ENCODE measurements at places on chromosomes 13 and 19.

DNA sequence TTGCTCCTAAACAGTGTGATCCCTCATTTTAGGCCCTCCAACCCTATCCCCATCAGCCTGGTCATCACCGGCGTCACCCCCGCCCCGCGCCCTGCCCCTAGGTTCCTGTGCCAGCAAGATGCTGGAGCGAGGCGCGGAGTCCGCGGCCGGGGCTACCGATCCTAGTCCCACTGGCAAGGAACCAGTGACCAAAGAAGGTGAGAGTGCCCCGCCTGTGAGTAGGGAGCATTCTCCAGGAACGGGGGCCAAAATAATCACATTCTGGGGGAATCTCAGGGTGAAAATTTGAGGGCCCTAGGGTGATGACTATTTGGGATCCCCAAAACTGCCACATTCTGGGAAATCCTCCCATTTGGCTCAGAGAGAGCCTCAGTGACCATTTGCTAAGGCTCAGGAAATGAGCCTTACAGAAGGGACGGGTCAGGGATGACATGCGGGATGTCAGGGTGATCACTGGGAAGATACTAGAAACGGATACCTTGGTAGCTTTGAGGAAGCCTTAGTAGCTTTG lies 1.4 kb downstream of the ZNF575 start:
- no peak for DNase-seq

- DNase-seq = no peak
These were observed 30.8 kb upstream of the USE1 start for GRCh38 chr19:17184371-17184841.

- DNase-seq = no peak
These were observed 5.4 kb upstream of the IPO5 start for GRCh38 chr13:97948041-97948440.

DNA sequence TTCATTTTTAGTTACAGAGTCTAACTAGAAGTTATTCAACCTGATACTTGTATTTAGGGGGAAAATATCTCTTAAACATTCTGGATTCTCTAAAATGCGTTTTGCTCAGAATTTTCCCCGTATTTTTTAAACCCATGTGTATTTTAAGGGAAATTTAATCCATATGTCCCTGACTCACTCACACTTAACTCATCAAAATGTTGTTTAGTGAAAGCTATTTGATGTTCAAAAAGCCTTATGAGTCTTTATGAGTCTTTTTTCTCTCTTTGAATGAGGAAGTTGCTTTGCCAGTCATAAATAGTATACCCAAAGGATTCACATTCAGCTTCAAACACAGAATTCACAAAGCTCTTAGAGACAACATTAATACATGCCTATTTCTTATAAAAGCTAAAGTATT lies 16.4 kb downstream of the MAB21L1 start:
- no peak for DNase-seq

DNA sequence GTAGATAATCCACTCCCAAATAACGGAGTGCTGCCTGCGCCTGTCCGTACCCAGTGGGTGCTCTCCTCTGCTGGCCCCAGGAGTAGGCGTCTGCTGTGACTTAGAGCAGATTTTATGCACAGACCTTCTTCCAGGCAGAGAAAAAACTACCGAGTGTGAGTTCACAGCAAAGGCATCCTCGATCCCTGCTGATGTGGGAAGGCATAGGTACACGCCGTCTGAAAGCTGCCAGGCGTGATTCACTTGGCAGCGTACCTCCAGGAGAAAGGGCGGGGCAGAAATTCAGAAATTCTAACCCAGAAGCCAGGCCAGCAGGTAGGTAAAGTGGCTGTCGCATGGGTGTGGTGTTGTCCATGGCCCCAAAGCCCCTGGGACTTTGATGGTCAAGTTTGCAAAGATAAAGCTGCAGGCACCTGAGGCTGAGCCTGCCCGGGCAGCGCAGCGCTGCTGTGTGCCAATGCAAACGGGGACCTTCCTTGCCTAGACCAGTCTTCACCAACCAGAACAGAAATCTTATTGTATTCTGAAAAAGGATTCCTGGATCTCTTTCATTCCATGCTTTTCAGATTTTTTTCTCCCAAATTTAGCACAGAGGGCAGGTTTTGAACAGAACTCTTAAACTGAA lies 36.3 kb downstream of the COL4A2 start:
- no peak for DNase-seq

- DNase-seq = no peak
These were observed 26.4 kb upstream of the SCEL start for GRCh38 chr13:77508959-77509620.

GRCh38 chr13:25478186-25478585 lies 106.4 kb downstream of the ATP8A2 start:
- no peak for DNase-seq

DNA sequence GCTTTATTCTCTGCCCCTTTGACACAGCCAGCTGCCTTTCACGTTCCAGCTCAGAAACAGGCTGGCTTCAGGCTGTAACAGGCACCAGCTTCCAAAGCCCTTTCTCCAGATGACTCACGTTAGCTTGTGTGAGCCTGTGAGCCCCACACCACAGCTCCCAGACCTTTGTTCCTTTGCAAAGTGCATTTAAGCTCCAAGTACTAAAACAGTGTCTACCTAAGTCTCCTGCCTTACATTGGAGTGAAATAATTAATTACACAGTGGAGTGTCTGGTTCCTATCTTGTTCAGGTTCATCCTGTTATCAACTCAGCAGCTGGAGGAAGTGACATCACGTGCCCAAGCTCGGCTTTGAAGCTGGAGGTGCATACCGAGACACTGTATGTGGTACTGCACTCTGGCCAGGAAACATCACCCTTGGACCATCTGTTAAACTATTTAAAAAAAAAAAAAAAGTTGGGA lies 475.8 kb downstream of the FOXO1 start:
- peak; percentile 78 for DNase-seq

- no peak for DNase-seq
These were observed 6.4 kb downstream of the DOHH start for GRCh38 chr19:3494051-3494450.

GRCh38 chr13:36259361-36260137 lies 38.1 kb downstream of the CCDC169 start:
- DNase-seq = no peak

DNA sequence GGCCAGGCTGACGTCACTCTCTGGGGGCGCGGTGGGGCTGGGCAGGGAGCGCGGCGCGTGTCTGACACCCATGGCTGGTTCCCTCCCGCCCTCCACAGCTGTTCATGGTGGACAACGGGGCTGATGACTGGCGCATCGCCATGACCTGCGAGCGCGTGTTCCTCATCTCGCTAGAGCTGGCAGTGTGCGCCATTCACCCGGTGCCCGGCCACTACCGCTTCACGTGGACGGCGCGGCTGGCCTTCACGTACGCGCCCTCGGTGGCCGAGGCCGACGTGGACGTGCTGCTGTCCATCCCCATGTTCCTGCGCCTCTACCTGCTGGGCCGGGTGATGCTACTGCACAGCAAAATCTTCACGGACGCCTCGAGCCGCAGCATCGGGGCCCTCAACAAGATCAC lies 14.7 kb downstream of the KCNN1 start:
- DNase-seq = no peak

DNA sequence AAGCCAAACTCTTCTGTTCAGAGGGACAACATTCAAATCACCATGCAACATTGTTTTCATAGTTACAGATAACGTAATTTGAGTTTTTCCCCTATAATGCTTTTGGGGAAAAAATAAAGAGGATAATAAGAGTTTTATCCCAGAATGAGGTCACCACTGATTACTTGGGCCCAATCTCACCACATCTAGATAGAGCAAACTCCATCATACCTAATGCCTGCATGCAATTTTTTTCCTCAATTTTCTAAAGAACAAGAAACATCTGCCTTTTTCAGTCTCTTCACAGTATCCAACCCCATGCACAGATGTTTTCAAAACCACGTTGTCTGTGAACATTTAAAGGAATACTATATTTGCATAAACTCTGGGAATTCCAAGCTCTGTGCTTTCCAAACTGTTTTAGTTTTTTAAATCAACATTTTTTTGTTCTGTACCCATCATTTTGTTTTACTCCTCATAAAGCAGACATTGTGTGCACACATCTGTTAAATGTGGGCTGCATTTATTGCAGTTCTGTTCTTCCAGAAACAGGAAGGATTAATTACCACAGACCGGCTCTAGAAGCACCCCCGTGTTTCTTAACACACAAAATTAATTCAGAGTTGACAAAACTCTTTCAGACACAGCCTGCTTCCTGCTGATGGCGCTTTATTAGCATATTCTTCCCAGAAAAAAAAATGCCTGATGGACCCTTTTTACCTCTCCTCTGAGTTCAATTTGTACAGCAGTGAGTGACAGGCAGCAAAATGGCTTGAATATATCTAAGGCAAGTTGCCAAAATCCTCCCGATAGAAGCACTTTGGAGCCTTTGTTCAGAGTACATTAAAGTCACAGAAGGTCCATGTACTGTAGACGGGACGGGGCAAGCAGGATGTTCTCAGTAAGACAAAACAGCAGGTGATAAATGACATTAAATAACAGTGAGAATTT lies 1171.9 kb downstream of the EFNB2 start:
- DNase-seq = peak; percentile 80

DNA sequence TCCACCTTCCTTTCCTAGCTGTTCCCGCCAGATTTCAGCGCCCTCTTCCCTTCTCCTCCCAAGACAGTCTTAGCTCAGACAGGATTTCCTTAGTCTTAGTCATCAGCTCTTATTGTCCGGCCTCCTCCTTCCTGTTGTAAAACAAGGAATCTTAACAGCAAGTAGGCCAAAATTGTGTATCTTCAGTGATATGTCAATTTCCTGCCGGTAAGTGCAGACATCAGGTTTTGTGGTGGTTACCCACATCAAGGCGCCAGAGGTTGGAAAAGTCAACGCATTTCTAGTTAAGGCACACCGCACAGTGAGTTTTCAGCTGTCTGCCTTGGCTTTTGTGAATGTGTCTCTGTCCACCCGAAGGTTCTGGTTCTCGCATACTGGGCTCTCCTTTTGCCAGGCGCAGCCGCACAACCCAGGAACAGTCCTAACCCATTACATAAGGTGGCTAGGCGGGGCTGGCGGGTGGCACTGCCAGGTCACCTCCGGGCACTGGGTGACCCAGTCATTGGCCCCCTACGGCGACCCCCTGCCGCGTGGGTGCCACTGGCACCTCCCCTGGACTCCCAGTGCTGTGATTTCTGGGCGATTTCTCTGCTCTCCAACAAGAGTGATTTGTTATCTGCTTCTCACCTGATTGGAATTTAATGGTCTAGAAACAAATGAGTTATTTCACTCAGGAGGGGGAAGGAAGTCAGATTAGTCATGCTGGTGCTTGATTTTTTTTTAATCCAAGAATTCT lies 12.9 kb downstream of the COL4A2 start:
- no peak for DNase-seq

DNA sequence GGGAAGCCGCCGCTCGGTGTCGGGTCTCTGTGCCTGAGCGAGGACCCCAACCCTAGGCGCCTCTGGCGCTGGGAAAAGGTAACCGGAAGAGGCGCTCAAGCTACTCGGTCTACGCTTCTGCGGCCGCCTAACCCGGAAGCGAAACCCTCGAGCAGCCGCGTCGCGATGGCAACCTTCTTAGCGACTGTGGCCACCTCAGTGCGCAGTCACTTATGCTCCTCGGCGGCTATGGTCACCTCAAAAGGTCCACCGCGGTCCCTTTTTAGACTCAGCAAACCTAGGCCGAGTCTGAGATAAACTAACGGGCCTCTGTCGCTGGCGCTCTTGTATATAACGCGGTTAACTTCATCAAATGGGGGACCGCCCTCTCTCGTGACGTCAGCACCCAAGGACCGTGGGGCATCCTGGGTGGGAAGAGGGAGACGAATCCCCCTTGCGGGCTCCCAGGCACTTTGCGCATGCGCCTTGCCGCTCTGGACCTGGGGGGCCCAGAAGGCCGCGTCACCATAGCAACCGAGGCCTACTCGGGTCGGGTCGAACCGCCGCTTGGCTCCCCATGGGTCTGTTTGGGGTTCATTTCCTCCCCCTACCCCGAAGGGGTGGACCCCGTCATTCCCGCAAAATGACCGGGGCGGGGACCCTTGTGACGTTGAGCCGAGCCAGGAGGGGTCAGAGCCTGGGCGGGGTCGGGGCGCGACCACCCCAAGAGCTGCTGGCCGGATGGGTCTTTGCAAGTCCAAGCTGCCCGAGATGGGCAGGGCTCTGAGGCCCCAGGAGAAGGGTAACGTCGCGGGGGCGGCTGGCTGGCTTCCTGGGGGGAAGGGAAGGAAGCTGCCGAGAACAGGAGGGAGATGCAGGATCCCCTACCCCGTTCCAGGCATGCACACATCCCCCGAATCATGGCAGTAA lies at the start of gene GTF2F1:
Gene GTF2F1 (minus strand): TSS at position 91 of the 909 bp plus-strand sequence. CDS start 169 bp downstream, outside the sequence.
- DNase-seq = peak; percentile 84

DNA sequence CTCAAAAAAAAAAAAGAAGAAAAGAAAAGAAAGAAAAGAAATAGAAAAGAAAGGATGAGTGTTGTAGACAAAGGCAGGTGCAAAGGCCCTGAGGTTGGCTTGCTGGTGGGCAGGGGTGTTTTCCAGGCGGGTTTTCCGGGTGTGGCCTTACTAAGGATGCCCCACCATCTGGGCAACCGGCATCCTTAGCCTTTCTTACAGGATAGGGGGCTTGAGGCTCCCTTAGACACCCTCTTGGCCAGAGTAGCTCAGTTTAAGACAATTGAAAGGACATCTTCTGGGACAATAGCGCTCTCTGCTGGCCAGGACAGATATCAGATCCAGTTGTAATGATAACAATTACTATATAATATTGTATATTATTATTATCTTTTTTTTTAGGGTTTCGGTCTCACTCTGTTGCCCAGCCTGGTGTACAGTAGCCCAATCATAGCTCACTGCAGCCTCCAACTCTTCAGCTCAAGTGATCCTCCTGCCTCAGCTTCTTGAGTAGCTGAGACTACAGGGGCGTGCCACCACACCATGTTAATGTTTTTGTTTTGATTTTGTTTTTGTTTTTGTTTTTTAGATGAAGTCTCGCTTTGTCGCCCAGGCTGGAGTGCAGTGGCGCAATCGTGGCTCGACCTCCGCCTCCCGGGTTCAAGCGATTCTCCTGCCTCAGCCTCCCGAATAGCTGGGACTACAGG lies 1.4 kb upstream of the QTRT1 start:
- peak; percentile 45 for DNase-seq

DNA sequence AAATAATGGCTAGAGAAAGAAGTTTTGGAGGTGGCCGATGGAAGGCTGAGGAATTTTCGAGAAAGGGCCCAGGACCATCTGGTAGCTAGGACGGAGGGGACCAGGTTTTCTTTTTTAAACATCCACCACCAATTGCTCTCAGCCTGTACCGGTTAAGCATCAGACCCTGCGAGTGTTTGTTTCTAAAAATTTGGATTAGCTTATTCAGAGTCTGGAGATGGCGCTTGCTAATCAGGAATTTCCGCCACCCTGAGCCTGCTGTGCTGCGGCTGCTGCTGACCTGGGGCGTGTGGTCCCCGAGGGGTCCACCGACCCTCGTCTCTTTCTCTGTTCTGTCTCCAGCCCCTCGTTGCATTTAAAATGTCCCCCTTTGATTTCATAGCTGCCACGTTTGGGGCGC lies 2.0 kb downstream of the UHRF1 start:
- DNase-seq = no peak

GRCh38 chr19:55579766-55580621 lies 654 bp downstream of the ZNF579 start:
- peak; percentile 5 for DNase-seq

- no peak for DNase-seq
These were observed 104.9 kb downstream of the RNF17 start for GRCh38 chr13:24868874-24869273.

GRCh38 chr19:3844596-3844995 lies 24.2 kb downstream of the ZFR2 start:
- no peak for DNase-seq
